Dermis lymphatic vessel endothelial cell (primary cell): ENCODE measurements at places on chromosomes 1 and 21. TPM values are rescaled to one million over a fixed set of nuclear protein-coding genes. Genes with fewer than 3 reads are reported as not detected.

ZNF683 gene
- total RNA-seq = not detected in 2 replicates

VPS13D gene
- 25.8 and 28.5 TPM in 2 replicates for total RNA-seq

RAB3GAP2 gene
- total RNA-seq = 28.7 and 34.1 TPM in 2 replicates

TCP10L gene
- total RNA-seq = 0.17 and 0.22 TPM in 2 replicates

AMPD1 gene
- not detected in 2 replicates for total RNA-seq

ATF6 gene
- total RNA-seq = 67.0 and 79.4 TPM in 2 replicates

SELE gene
- total RNA-seq = 1.5 and 5.3 TPM in 2 replicates

PCBP3 gene
- 0.09 and 0.54 TPM in 2 replicates for total RNA-seq

TNFAIP8L2 gene
- 0.11 TPM in 1 of 2 replicates, not detected in the other for total RNA-seq
